T-cell (primary cell): ENCODE measurements at places on chromosomes 2 and 18. TPM values are rescaled to one million over a fixed set of nuclear protein-coding genes. Genes with fewer than 3 reads are reported as not detected.

NOL4 gene
- not detected for total RNA-seq

CROCC2 gene
- not detected for total RNA-seq

SP110 gene
- total RNA-seq = 114 TPM

OR6B2 gene
- total RNA-seq = not detected

PCARE gene
- not detected for total RNA-seq

HOXD4 gene
- total RNA-seq = not detected

HJURP gene
- 1.1 TPM for total RNA-seq

COQ10B gene
- total RNA-seq = 28.0 TPM

TUBB8B gene
- not detected for total RNA-seq

ITSN2 gene
- 104 TPM for total RNA-seq

DOCK10 gene
- total RNA-seq = 239 TPM

RIT2 gene
- total RNA-seq = not detected

TEX44 gene
- total RNA-seq = not detected

HEATR5B gene
- total RNA-seq = 35.5 TPM

RBM44 gene
- total RNA-seq = 0.76 TPM

TCF7L1 gene
- 0.15 TPM for total RNA-seq

MC4R gene
- total RNA-seq = not detected

UPP2 gene
- total RNA-seq = not detected

EML6 gene
- total RNA-seq = 1.3 TPM

FNDC4 gene
- 0.16 TPM for total RNA-seq

C2orf66 gene
- not detected for total RNA-seq

CPO gene
- not detected for total RNA-seq

ERCC3 gene
- total RNA-seq = 62.1 TPM

GALNT5 gene
- total RNA-seq = 0.23 TPM

ERBB4 gene
- total RNA-seq = not detected

SELENOI gene
- 22.0 TPM for total RNA-seq

RIF1 gene
- 46.9 TPM for total RNA-seq

WIPF1 gene
- 412 TPM for total RNA-seq
